ENCODE measurements at places on chromosomes 2 and 18. TPM values are rescaled to one million over a fixed set of nuclear protein-coding genes. Genes with fewer than 3 reads are reported as not detected.

DNA sequence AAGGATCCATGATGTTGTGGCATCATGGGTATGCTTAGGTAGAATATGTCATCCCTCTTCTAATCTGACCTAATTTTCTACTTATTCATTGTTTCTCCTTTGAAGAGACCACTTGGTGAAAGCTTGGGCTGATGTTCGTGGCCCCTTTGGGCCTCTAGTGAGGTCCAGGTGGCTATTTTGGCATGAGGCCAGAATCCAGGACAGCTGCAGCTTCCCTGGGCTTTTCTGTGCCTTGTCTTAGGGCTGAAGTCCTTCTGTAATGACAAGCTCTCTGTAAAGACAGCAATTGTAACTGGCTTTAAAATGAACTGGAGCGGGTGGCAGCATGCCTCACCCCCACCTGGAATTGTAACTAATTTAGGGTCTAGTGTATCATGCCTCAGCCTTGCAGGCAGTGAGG lies 15.6 kb upstream of the MC2R start:
- peak; percentile 62 for DNase-seq

Gene INPP1
- 16.7 TPM for total RNA-seq

GRCh38 chr2:6723865-6724604 lies 141.7 kb downstream of the CMPK2 start:
- no peak for DNase-seq

- DNase-seq = no peak
Measured at GRCh38 chr2:112216167-112216566, 38.7 kb downstream of the ZC3H8 start.

- DNase-seq = peak; percentile 98
Measured at GRCh38 chr2:43221124-43221762, 5.2 kb downstream of the ZFP36L2 start.

DNA sequence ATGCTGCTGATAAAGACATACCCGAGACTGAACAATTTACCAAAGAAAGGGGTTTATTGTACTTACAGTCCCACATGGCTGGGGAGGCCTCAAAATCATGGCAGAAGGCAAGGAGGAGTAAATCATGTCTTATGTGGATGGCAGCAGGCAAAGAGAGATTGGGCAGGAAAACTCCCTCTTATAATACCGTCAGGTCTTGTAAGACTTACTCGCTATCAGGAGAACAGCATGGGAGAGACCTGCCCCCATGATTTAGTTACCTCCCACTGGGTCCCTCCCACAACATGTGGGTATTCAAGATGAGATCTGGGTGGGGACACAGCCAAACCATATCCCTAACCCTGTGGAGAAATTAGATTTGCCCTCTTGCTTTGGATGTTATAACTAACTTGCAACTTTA lies 1068.0 kb upstream of the ZEB2 start:
- no peak for DNase-seq

Gene APCDD1
- total RNA-seq = 31.2 TPM

Gene SLC4A5
- 2.6 TPM for total RNA-seq

Gene LONRF2
- total RNA-seq = 5.1 TPM

DNA sequence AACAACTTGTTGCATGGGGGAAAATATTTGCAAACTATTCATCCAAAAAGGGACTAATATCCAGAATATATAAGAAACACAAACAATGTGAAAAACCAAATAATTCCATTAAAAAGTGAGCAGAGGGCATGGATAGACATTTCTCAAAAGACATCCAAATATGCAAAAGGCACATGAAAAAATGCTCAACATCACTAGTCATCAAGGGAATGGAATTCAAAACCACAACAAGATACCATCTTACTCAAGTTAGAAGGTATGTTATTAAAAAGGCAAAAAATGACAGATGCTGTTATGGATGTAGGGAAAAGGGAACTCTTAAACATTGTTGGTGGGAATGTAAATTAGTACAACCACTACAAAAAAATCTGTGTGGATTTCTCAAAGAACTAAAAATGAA lies 396.5 kb downstream of the CCDC85A start:
- no peak for DNase-seq

DNA sequence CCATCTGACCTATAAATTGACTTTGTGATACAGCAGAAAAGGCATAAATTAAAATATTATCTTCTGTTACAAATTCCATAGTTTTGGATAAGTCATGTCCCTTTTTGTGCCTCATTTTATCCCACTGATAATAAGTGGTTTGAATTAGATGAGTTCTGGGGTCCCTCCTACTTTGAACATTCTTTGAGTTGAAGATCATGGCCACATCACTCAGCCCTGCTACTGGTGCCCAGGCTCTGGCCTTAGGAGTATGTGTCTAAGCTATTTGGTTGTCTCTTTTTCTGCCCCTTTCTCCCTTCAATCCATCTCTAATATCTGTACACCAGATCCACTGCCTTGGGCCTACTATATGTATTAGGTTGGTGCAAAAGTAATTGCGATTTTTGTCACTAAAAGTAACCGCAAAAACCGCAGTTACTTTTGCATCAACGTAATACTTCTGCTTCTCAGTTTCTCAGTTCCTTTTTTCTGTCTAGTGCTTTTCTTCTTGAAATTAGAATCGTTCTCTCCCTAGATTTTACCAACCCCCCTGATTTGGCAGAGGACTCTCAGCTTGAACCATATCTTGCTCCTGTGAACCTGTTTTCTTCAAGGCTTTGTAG lies 362.5 kb upstream of the TNP1 start:
- DNase-seq = no peak

Gene NAPG
- total RNA-seq = 47.2 TPM

GRCh38 chr2:235802542-235802941 lies 308.7 kb downstream of the AGAP1 start:
- DNase-seq = no peak

DNA sequence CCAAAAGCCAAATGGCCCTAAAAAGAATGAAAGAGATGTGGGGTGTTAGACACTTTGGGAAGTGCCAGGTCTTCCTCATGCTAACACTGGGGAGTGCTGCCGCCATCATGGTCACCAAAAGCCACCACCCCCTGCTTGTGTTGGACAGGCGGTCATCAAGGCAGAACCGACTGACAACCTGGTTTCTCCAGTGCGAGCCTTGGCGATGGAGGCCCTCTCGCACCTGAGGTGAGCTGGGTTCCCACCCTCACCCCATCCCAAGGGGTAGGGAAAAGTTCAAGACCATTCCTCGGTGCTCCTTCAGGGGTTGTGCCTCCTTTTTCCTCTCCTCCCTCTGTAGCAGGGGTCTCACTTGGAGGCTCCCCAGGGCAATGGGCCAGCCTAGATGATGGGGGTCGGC lies 33.6 kb downstream of the MROH2A start:
- DNase-seq = no peak

- no peak for DNase-seq
Measured at GRCh38 chr2:233795735-233796171, 17.6 kb downstream of the MROH2A start.
